AG04450 (cell line): ENCODE measurements at places on chromosomes 12 and 14. TPM values are rescaled to one million over a fixed set of nuclear protein-coding genes. Genes with fewer than 3 reads are reported as not detected.

GRCh38 chr12:13537623-13538022 lies 341.1 kb downstream of the EMP1 start:
- DNase-seq = no peak

Gene BIN2
- 0.04 TPM in 1 of 2 replicates, not detected in the other for polyA plus RNA-seq

DNA sequence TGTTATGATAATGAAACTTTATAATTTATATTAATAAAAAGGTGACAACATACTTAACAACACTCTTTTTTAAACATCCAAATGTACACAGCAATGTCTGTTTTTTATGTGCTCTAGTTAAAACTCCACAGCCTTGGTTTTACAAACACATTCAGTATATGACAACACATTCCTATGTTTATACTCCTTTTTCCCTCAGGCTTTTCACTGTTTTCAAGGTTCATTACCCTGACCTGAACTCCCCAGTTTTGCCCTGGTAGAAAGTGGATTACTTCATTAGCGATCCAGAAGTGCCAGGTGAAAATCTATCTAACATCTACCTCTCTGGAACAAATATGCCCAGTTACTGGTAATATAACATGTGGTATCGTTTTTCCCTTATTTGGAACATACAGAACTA lies 340.2 kb upstream of the DDHD1 start:
- DNase-seq = no peak

GRCh38 chr12:81588235-81589008 lies 170.7 kb downstream of the PPFIA2 start:
- no peak for DNase-seq

DNA sequence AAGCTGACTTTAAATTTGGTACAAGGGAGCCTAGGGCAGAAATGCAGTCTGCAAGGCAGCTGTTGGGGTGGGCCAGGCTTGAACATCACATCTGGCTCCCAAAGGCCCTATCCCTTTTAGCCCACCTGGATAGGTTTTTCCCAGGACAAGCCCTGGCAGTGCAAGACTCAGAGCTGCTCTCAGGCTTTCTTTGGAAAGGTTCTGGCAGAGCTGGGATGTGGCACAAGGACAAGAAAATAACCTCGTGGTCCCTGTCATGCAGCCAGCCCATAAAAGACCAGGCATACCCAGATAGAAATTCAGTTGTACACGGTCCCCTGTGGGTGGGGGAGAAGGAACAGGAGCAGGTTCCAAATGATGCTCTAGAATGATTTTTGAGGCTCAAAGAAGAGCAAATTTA lies 206.9 kb downstream of the TTC7B start:
- no peak for DNase-seq

Gene CFAP54
- 0.82 and 1.2 TPM in 2 replicates for polyA plus RNA-seq

Gene KRT79
- polyA plus RNA-seq = 0.04 TPM in 1 of 2 replicates, not detected in the other

DNA sequence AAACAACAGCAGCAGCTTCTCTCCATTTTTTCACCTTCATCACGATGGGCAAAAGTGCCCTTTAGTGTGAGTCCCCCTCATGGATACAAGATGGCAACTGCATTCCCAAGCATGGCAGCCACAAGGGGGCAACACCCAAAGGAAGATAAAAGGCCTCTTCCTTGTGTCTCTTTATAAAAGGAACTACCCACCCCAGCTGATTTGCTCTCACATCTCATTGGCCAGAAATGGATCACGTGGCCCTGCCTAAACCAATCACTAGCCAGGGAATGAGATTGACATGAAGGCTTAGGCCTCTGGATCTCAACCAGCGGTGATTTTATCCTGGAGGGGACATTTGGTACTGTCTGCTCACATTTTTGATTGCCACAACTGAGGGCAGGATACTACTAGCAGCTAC lies 21.9 kb upstream of the IFT81 start:
- no peak for DNase-seq
